ENCODE measurements at places on chromosomes 4 and X.
A peak's percentile ranks its signal among the peaks of the same experiment; 100 is the strongest.

GRCh38 chrX:46040001-46040400, 505.2 kb downstream of the ZNF674 start:
- DNase-seq, result no peak

GRCh38 chrX:50594788-50595187, 124.2 kb upstream of the DGKK start:
- DNase-seq, result no peak

DNA sequence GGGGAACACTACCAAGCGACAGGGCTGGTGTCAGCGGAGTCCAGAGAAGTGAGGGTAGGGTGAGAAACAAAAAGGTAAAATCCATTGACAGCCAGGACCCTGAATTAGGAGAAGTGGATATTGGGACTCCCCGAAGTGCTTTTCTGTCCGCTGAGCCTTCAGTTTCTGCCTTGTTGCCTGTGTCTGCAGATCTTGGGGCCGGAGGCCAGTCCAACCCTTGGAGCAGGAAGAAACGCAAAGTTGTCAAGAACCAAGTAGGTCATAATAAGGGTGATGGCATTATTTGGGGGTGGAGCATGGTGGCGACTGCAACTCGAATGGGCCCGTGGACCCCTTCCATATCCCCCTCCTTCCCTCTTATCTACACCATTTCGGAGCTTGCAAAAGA, 1.0 kb downstream of the ARMCX1 start:
- DNase-seq, result no peak

- no peak for DNase-seq
These were observed 345.9 kb downstream of the SLC7A11 start for GRCh38 chr4:137896221-137896737.

GRCh38 chrX:16119353-16120220, 3.8 kb upstream of the GRPR start:
- DNase-seq, result no peak

- no peak for DNase-seq
These were observed 185.5 kb upstream of the ANXA10 start for GRCh38 chr4:167906851-167907250.

- DNase-seq, result peak; percentile 80
These were observed 43.1 kb upstream of the GPR78 start for GRCh38 chr4:8537041-8537461.

- DNase-seq, result peak; percentile 57
These were observed 40.3 kb downstream of the PDGFC start for GRCh38 chr4:156931267-156931666.

- no peak for DNase-seq
These were observed 39.2 kb downstream of the TXLNG start for GRCh38 chrX:16825264-16826035.

DNA sequence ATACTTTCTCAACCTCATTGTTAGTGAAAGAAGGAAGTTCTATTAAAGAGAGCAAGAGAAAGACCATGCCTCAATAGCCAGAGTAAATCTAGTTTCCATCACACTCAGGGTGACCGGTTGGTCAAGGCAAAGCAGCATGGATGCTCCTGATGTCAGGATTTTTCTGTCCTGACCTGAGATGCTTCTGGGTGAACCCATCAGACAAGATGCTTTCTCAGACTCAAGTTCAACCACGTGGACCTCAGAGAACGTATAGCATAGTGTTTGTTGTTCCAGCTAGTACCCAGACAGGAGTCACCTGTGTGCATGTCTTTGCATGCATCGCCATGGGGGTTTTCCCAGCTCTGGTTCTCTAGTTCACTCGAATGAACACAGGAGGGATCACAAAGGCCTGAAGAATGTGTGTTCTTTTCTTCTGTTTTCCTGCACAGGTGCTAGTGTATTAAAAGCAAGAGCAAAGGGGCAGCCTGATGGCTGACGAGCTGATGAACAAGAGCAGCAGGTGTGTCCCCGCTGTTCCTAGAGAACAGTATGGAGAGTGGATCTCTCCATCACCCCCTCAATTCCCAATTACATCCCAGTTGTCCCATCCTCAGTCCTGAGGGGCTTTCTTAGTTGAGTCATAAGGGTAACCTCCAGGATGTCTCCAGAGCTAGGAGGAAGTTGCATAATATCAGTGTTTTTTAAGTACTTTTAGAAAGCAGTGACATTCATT, 110.5 kb upstream of the ENPP6 start:
- DNase-seq, result no peak

DNA sequence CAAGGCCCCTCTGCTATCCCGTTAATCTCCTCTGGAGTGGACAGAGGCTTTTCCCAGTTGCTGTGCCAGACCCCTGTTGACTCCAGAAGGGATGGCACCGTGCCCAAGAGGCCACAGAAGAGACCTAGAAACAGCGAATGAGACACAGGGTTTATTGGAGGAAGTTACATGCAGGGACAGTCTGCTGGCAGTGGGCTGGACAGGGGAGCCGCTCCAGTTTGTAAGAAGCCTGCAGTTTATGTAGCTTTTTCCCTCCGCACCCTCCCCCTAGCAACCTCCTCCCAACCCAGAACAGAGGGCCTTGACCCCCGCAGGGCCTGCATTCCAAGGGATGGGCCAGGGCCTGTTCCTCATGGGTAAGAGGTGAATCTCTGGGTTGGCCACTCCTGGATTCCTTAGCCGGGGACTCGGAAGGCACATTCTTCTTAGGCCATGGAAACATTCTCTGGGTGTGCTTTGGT, 216.8 kb upstream of the PSAPL1 start:
- DNase-seq, result no peak

- DNase-seq, result no peak
These were observed 1.9 kb downstream of the EVC start for GRCh38 chr4:5712931-5713330.

GRCh38 chr4:76301068-76301774, 5.3 kb upstream of the STBD1 start:
- peak; percentile 76 for DNase-seq

DNA sequence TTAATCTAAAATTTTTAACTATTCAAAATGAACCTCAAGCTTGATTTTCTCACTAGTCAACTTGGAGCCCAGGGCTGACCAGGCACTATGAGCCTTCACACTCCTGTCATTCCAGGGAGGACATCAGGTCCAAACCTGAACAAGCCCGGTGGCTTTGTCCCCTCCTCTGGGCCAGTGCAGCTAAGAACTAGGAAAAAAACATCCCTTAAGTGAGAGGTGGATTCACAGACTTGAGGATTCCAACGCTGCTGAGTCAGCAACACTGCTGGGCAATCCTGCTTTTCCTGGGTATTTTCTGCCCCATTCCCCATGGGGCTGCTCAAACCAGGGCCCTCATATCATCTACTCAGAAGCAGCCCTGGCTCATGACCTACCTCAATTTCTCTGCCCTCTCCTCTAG, 4.0 kb downstream of the RNF212 start:
- DNase-seq, result no peak

DNA sequence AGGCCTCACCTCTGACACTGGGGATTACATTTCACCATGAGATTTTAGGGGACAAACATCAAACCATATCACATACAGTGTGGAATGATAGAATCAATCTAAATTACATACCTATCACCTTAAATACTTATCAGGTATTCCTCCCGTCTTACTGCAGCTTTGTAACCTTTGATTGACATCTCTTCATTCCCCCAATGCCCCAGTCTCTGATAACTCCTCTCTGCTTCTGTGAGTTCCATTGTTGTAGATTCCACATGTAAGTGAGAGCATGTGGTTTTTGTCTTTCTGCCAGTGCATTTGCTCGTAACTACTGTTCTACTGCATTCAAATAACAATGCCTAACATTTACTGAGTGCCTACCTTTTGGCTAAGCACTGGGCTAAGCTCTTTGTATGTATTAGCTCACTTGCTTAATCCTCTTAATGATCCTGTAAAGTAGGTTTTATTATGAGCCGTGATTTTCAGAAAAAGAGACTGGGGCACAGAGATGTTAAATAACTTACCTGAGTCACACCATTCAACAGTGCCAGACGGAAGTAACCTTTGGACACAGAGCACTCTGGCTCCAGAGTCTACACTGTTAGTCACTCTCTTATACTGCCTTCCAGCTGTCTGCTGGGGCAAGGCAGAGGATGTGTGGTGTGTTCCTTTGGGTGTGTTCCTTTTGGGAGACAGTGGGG, 63.7 kb upstream of the ESX1 start:
- no peak for DNase-seq

DNA sequence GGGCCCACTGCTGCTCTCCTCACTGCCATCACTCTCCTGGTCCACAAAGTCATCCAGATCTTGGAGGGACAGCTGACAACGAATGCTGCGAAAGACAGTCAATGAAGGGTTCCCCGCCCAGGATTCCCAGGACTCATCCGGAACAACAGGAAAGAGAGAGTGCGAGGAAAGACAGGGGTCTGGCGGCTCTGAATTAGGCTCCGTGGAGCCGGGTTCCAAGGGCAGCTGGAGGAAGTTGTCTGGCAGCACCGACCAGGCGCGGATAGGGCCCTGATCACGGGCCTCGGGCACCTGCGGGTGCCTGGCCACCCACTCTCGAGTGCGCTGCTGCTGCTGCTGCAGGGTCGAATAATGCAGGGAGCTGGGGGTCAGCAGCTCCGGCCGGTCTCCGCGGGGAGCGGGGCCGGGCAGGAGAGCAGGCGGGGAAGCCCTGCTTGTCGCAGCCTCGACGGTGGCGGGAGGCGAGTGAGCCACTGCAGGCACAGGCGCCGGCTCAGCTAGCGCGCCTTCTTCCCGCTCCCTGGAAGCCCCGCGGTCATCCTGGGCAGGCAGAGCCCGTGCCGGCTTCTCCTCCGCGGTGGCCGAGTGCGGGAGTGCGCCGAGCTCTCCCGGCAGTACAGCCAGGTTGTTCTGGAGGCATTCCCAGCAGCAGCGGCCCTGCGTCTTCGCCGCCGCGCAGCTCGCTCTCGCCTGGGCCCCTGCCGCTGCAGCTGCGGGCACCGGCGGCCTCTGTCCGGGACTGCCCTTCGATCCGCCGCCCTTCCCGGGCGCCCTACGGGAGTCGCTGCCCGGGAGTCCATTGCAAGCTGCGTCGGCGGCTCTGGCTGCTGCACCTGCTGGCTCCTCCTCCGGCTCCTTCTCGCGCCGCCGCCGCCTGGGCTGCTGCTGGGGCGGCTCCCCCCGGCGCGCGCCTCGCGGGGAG, 1.1 kb downstream of the SOWAHB start:
- DNase-seq, result peak; percentile 56

DNA sequence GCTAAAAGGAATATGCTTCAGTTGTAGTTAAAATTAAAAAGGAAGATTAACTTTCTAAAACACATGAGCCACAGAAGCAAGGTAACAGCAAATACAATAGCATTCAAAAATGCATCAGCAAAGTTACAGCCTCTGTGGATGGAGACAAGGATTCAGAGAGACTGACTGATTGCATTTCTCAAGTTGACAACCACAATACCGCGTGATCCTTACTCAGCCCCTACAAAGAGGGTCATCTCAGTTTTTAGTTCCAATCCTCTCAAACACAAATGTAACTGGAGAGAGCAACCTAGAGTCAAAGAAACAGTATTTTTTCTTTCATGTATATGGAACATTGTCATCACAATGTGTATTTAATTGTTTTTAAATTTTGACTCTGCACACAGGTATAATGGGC, 14.2 kb upstream of the C1QTNF7 start:
- no peak for DNase-seq

DNA sequence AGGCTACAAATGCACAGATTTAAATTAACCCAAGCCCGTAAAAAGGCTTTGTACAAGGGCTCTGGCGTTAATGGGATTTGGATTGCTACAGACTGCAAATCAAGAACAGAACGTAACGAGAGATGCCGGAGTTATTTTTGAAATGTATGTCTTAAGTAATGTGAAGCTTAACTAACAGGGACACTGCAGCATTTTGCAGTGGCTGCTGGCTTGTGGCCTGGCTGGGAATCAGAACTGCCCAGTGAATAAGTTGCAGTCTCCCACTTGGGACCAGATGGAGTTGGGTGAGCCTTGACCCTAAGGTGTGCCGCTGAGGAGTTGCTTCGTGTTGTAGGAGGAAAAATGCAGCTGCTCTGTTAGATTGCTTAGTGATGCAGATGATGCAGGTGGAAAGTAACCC, 318.4 kb downstream of the DHX15 start:
- DNase-seq, result no peak

DNA sequence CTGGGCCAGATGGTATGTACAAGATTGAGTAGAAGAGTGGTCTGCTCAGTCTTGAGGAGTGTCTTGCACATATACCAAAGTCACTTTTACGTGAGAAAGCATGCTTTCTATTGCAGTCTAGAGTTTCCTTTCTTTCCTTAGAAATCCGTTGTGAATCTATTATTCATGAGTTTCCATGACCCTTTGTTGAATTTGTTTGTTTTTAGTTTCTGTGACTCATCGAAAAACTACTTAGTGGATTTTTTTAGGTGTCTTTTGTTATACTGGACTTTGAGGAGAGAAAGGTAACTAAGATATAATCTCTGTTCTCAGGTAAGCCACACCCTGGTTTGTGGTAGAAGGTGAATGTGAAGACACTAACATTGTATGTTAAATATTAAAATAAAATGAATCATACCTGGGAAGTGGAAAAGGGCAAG, 23.0 kb downstream of the GALNT7 start:
- DNase-seq, result no peak
